ENCODE measurements at places on chromosomes 4 and X.

- DNase-seq = no peak
Measured at GRCh38 chrX:98379134-98379533, 1495.4 kb downstream of the RPA4 start.

DNA sequence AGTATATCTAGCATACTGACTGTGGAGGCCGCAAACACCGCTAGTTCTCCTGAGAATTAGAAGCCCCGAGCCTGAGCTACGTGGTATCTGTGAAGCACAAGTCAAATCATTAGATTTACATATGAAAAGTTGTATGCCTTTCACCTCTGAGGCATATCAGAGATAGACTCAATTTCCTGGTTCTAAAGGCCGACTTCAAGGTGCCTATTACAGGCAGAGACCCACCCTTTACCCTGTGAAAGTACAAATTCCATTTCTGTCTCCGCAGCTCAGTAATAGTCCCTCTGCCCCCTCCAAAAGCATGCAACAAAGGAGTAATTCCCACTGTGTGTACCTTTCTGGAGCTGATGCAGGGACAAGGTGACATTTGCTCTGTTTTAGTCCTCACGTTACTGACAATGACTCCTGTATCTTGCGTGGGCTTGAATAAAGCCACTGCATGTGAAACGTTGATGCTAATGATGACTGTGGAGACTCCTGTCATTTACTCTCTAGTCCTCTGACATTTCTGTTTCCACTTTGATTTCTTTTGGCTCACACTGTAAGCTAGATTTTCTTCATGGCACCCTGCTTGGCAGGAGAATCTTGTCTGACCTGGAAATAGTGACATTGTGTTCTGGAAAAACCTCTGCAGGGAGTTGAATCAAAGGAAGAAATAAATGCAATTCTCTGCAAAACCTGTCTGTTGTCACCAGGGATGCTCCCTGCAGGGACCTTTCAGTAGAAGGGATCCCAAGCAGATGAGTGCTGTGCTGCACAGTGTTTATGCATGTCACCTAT, 273.2 kb upstream of the EMCN start:
- no peak for DNase-seq

GRCh38 chr4:156948738-156949137, 22.9 kb downstream of the PDGFC start:
- DNase-seq = peak; percentile 47

- peak; percentile 42 for DNase-seq
Measured at GRCh38 chrX:46811121-46811520, 25.7 kb upstream of the RP2 start.

- DNase-seq = no peak
Measured at GRCh38 chr4:24816797-24817196, 21.4 kb downstream of the SOD3 start.

DNA sequence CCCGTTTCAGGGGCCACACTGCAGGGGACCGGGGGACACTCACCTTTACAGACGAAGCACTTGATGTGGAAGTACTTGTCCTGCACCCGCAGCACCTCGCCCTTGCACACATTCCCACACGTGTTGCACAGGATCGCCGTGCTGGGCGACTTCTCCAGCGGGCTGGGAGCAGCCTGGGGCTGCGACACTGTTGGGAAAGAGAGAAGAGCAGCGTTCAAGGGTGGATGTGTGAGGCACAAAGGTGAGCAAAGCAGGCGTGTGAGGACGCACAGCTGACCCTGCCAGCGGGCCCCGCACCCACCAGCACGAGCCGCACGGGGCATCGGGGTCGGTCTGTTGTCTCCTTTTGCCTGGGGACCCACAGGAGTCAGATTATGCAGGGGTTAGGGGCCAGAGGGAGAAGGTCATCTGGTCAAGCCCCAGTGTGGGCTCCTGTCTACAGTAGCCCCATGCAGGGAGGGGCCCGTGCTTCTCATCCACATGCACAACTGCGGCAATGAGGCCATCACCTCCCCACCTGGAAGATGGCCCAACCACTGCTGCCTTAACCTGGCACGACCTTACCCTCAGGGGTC, 52.1 kb downstream of the ABLIM2 start:
- no peak for DNase-seq

GRCh38 chr4:40506066-40506465, 123.6 kb downstream of the RBM47 start:
- DNase-seq = no peak

- DNase-seq = no peak
Measured at GRCh38 chrX:44903830-44904530, 31.0 kb downstream of the KDM6A start.

GRCh38 chr4:110475881-110476818, at the start of gene ENPEP:
Gene ENPEP (plus strand): TSS chr4:110476155. CDS start chr4:110476415, 260 bp downstream.
- DNase-seq = peak; percentile 70

GRCh38 chr4:8739317-8739716, 132.3 kb downstream of the HMX1 start:
- no peak for DNase-seq

GRCh38 chr4:100022792-100023222, 72.7 kb upstream of the H2AZ1 start:
- DNase-seq = no peak

DNA sequence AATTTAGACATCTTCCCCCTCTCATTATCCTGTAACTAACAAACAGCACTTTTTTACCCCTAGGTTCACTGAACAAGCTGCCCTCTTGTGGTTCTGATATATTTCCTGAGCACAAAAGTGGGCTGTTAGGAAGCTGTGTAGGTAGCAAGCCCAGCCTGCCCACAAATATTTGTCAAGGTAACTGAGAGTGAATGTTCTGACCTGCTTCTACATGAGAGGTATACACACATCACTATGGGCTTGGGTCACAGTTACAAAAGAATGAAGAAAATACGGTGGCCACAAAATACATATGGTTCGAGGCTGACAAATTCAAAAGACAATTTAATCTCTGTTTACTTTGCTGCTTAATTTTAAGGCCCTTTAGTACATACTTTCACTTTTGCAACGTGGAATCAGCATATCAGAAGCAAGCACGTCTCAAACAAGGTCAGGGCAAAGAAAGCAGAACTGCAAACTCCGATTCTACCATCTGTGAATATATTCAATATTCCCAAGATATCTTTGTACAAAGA, 78.7 kb downstream of the RBM47 start:
- DNase-seq = peak; percentile 53

DNA sequence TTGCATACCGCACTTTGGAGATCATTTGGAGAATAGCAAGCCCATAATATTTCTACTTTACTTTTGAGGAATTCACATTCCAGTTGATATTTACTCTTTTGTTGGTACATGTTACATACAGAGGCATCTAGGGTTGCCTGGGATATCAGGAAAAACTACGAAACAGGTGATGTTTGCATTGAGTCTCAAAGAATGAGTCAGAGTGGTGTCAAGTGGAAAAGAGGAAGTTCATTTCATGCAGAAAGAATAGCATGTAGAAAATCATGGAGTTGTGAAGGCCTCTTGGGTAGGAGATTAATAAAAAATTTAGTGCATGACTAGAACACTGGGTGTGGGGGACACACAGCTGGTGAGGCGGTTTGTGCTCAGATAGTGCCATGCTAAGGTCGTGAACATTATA, 33.5 kb upstream of the ELOVL6 start:
- no peak for DNase-seq

Data from cardiac fibroblast (primary cell).